ENCODE measurements at places on chromosomes 5 and 9. TPM values are rescaled to one million over a fixed set of nuclear protein-coding genes. Genes with fewer than 3 reads are reported as not detected.

S1PR3 gene
- 125 TPM for total RNA-seq

FASTKD3 gene
- 7.3 TPM for total RNA-seq

PCYOX1L gene
- 7.8 TPM for total RNA-seq

SURF4 gene
- 152 TPM for total RNA-seq

LCN9 gene
- not detected for total RNA-seq

PRDM9 gene
- not detected for total RNA-seq

IRX2 gene
- total RNA-seq: 0.28 TPM

PRRX2 gene
- total RNA-seq: 42.0 TPM

GABRB2 gene
- total RNA-seq: 0.78 TPM

PCDHGA9 gene
- 18.6 TPM for total RNA-seq

FCN2 gene
- total RNA-seq: not detected

PCDHAC2 gene
- 0.71 TPM for total RNA-seq

PCDHGB5 gene
- total RNA-seq: 20.8 TPM

ADAMTSL2 gene
- 2.8 TPM for total RNA-seq

- peak; percentile 86 for DNase-seq
These were observed at the start of gene DELE1 for GRCh38 chr5:141923448-141924313. TSS of gene DELE1 (plus strand) at chr5:141923871. CDS start at chr5:141923942, 71 bp downstream.

DNA sequence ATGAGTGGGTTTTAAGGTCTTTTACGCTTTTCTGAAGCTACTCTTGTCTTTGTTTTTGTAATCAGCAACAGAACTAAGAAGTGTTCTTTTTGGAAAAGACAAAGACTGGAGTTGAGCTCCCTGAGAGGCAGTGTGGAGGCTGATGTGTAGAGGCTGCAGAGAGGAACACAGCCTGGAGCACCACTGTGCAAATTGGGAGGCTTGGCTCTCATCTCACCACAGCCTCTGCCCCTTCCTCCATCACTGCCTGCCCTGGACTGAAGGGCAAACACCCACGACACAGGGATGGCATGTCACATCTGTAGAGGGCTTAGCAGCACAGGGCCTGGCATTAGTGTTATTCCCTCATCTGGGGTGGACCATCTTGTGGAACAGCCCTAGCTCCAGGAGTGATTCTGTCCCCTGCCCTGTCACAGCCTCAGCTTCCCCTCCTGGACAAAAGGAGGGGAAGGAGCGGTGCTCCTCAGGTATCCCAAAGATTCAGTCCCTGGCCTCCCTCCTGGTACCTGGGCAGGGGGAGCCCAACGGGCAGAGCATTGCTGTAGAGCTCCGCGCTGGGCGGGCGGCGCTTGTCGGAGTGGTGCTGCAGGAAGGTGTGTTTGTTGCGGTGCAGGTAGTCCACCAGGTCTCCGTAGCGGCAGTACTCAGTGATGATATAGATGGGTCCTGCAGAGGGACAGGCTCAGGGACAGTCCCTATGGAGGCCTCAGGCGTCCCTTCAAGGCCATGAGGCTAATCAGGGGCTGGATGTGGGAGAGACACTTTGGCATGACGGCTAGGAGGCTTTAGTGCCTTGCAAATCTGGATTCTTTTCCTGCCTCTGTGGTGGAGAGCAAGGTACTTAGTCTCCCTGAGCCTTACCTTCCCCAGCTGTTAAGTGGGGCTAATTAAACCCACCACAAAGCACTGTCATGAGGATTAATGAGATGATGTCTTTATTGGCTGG is 32.8 kb downstream of the PDGFRB start:
- DNase-seq: no peak

DNA sequence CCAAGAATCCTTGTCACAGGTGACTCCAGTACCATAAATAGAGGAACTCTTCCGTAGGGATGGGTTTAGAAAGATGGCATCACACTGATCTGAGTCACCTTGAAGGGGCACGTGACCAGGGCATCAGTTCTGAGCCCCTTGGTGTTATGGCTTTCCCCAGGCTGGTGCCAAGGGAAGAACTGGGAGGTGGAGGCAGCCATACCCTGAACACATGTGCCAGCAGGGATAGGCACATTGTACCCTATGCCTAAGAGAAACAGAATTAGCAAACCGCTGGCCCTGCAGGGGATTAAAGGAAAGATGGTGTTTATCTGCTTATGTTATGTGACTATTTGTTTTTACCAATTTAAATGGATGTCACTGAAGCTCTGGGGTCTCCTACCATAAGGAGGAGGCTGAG is 196.2 kb downstream of the RGS3 start:
- no peak for DNase-seq

- peak; percentile 8 for DNase-seq
These were observed 335.4 kb downstream of the MSX2 start for GRCh38 chr5:175059687-175060211.

DNA sequence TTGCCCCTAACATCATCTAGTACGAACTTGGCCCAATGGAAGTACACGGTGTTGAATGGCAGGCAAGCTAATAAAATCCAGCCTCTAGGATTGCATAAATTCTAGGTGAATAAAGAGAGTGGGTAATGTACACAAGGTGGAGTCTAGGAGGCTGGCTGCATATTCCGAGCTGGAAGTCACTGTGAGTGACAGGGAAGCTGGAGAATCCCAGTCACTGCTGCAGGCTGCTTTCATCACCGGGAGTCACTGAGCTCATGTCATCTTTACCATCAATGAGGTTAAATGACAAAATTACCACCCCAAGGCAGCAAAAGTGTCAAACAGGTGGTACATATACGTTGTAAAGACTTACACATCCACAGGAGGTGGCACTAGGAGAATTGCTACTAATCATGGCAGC is 91.3 kb upstream of the HMHB1 start:
- no peak for DNase-seq

DNA sequence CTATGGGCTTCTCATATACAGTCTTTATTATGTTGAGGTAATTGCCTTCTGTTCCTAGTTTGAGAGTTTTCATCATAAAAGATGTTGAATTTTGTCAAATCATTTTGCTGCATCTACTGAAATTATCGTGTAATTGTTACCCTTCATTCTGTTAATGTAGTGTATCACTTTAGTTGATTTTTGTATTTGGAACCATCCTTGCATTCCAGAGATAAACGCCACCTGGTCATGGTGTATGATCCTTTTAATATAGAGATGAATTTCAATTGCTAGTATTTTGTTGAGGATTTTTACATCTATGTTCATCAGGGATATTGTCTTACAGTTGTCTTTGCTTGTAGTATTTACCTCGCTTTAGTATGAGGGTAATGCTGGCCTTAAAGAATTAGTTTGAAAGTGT is 19.3 kb downstream of the MEIKIN start:
- no peak for DNase-seq

- no peak for DNase-seq
These were observed 265.1 kb downstream of the ARL15 start for GRCh38 chr5:54045077-54045792.

- peak; percentile 19 for DNase-seq
These were observed 181.5 kb upstream of the PIK3R1 start for GRCh38 chr5:68033961-68034571.

GRCh38 chr9:34590381-34591247 is 1.1 kb upstream of the CNTFR start:
- DNase-seq: no peak

GRCh38 chr5:35248843-35249780 is 18.8 kb upstream of the PRLR start:
- DNase-seq: no peak

- DNase-seq: no peak
These were observed 312.8 kb upstream of the CTNND2 start for GRCh38 chr5:12217039-12217438.

DNA sequence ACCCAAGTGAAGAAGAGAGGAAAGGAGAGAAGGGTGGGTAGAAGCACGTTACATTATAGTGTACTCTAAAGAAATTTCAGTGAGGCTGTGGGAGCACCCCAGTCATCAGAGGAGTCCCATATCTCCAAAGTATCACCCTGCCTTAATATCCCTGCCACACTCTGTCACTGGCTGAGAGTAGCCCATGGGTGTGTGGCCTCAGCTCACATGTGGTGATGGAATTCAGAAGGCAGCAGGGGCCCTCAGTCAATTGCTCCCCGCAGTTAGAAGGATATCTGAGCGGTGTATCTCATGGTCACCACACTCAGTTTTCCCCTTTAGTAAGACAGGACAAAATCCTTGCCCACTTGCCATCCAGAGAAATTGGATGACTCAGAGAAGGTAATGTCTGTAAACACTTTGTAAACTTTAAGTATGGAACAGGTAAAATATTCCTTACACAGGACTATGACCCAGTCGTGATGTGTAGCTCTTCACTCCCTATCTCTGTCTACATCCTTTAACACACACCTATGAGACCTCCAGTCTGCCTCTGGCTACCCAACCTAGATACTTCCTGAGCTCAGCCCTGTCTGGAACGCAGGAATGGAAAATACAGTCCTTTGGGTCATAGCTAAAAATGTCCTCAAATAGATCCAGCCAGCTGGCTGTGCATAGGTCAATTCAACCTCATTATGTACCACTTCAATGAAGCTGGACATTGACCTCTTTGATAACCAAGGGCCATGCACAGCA is 24.3 kb upstream of the PLIN2 start:
- no peak for DNase-seq

- DNase-seq: no peak
These were observed 5.0 kb upstream of the C9 start for GRCh38 chr5:39369123-39369815.

DNA sequence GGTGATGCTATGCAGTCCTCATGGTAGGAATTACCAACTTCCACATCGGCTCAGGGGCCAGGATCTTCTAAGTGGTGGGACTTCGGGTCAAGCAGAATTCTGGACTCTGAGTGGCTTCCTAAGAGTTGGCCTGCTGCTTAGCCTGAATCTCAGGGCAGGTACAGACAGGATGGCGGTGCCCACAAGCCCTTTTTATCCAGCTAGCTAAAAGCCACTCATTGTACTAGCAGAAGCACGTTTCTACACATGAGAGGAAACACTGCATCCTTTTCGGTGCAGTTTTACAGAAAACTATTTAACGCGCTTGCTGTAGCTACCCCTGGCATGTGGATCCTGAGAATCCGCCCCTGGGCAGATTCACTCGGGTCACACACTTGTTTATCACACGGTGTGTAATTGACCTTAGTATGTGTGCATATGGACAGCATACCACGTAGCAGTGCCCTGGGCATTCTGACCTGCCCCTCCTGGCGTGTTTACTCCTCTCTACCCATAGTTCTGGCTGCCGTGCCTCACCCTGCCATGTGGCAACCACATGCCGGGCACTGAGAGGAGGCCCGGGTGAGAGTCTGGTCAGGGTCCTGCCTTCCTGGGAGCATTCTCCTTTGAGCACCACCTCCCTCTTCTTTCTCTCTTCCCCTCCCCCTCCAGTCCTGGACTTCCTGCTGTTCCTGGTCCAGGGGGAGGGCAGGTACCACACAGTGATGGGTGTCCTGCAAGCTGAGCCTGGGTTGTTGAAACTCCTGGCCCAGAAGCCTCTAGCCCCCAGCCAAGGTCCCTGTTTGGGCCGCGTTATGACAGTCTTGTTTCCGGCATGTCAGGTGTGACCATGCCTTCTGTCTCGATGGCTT is 65.9 kb downstream of the DAB2IP start:
- DNase-seq: no peak

DNA sequence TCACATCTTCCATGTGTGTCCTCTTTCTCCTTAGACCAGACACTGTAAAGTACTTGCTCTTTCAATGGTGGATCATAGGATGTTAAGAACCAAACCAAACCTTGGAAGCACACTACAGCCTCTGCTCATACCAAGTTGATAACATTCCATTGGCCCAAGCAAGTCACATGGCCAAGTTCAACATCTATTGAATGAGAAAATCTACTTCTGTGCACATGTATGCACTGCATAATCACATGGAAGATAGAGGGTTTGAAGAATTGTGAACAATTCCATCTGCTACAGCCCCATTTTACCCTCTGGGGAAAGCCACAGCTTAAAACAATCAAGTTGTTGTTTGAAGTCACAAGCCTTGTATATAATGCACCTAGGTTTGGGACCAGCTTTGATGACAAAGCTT is 68.2 kb downstream of the MFAP3 start:
- DNase-seq: no peak

DNA sequence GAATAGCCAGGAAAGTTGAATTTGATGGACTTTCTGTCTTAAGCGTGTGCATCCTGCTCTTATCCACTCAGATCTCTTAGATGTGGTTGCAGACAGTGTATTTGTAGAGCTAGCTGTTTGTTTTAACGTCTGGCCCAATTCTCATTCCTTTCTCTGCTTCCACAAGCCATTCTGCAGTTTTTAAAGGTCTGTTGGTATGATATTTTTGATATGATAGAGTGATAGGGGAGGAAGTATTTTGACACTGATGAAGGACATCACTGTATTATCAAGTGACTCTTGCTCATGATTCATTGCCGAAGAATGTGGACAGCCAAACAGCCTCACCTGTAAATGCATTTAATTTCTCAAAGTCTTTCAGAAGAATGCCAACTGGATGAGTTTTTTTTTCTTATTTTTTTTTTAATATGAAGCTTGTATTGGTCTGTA is 4.5 kb downstream of the TJP2 start:
- DNase-seq: no peak

- DNase-seq: no peak
These were observed 55.3 kb upstream of the SPATA31E1 start for GRCh38 chr9:87827341-87827740.

DNA sequence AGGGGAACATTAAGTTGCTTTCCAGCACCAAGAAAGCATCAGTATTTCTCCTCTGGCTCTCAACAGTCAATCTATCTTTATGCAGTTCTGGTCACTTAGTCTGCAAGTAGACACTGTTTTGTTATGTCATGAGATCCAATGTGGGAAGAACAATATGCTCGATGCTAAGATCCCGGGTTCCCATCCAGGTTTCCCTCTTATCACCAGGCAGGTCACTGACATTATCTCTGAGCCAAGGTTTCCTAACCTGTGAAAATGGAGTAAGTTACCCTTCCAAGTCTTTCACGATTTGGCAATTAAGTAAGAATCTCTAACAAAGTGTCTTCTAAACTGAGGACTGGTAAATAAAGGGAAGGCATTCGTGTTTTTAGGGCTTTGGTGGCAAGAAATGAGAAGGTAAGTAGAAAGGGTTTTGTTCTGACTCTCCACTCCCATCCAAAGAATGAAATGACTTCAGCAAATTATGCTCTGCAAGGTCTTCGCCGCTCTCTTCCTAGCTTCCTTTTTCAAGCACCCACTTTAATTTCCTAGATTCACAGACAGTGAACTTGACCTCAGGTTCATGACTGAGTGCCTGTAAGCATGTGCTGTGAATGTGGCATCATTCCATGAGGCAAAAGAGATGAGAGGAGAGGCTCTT is 86.4 kb downstream of the DCP2 start:
- no peak for DNase-seq

- DNase-seq: no peak
These were observed 26.0 kb downstream of the NDUFS6 start for GRCh38 chr5:1827025-1827885.

DNA sequence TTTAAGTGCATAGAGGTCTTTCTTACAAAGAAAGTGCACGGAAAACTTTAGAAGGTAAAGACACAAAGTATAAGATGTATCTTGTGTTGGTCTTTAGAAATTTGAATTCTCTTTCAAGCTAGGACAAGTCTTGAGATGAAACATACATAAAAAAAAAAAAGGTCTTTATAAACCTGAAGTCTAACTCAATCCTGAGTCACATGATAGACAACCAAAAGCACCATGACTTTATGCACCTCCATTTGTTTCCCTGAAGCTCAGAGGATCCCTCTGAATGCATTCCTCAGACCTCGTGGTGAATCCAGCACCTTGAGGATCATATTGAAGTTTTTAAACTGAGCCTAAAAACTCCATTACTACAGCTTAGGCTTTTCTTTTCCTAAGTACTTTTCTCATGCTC is 91.8 kb downstream of the RAB3C start:
- DNase-seq: no peak

All from thoracic aorta (tissue), 2 donors.